ENCODE measurements at places on chromosomes 13 and 19. TPM values are rescaled to one million over a fixed set of nuclear protein-coding genes. Genes with fewer than 3 reads are reported as not detected.

FCGBP gene
- total RNA-seq = 18.0 TPM

CNN1 gene
- not detected for total RNA-seq

TUBA3C gene
- total RNA-seq = not detected

MUC16 gene
- not detected for total RNA-seq

NPAS1 gene
- not detected for total RNA-seq

ZIC2 gene
- total RNA-seq = 2.1 TPM

C19orf44 gene
- total RNA-seq = 3.6 TPM

PEAK3 gene
- total RNA-seq = 1.2 TPM

ARL11 gene
- 1.8 TPM for total RNA-seq

GPR183 gene
- total RNA-seq = 14.5 TPM

NKPD1 gene
- 0.22 TPM for total RNA-seq

CEACAM16 gene
- total RNA-seq = not detected

SEMA6B gene
- not detected for total RNA-seq

ZAR1L gene
- not detected for total RNA-seq

SIGLECL1 gene
- total RNA-seq = not detected

FAM124A gene
- total RNA-seq = 0.61 TPM

TMC4 gene
- 4.9 TPM for total RNA-seq

EVI5L gene
- total RNA-seq = 9.1 TPM

ENOX1 gene
- total RNA-seq = 0.12 TPM

OLFM2 gene
- 11.0 TPM for total RNA-seq

FLT3 gene
- total RNA-seq = not detected

PLEKHF1 gene
- total RNA-seq = 53.1 TPM

SCGB2B2 gene
- total RNA-seq = 0.83 TPM

IGFL3 gene
- not detected for total RNA-seq

PTPRS gene
- total RNA-seq = not detected

LRRC8E gene
- not detected for total RNA-seq

Measured in T-helper 1 cell treated with Interleukin-12 subunit alpha and Interleukin-12 subunit beta and Interleukin-4 antibody, amounts not matched to agents 30 ng/mL and 1 ng/mL, for 36 hours (primary cell).